Activated CD4-positive, alpha-beta T cell treated with anti-CD3 and anti-CD28 coated beads, Interleukin-2, amount 10 ng/mL, durations not matched to agents 7 days and 5 days (primary cell): ENCODE measurements at places on chromosomes 6 and 20. TPM values are rescaled to one million over a fixed set of nuclear protein-coding genes. Genes with fewer than 3 reads are reported as not detected.
A peak's percentile ranks its signal among the peaks of the same experiment; 100 is the strongest.

SIGLEC1 gene
- not detected for total RNA-seq

TBC1D32 gene
- total RNA-seq = 12.4 TPM

DNA sequence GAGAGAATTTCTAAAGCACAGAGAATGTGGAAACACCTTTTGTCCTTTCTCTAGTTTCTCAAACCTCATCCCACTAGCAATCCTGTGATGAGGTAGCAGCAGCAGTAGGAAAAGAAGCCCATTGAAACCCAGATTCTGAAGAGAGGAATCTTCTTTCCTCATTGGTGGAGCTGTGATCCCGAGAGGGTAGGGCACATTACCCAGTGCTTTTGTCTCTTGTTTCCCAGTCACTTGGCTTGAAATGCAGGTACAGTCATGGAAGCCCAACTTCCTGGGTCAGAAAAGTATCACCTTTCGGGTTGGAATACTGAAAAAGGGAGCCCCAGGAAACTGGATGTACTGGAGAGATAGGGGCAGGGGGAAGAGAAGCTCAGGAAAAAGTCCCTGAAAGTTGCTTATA lies 417.4 kb downstream of the TBC1D32 start:
- H3K27me3 ChIP-seq = peaks cover 2% of the 10 kb centered on the region
- no peak overlapping the region for H3K27ac ChIP-seq
- peaks cover 2% of the 10 kb centered on the region for H3K4me1 ChIP-seq
- H3K4me3 ChIP-seq = no peak overlapping the region
- DNase-seq = no peak

DNA sequence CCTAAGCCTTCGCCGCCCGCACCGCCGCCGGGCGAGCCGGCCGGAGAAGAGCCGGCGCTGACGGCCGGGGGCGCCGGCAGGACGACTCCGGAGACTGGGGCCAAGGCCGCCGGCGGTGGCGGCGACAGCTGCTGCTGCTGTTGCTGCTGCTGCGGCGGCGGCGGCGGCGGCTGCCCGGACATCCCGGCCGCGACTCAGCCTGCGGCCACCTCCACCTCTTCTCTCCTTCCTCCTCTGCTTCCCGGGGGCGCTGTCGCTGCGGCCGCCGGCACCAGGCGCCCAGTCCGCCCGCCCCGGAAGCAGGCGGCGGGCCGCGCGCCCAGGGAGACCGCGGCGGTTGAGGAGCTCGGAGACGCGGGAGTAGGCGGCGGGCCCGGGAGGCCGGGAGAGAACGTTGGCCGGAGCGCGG lies 307 bp downstream of the RANBP9 start:
- peaks cover 18% of the 10 kb centered on the region for H3K36me3 ChIP-seq
- H3K4me1 ChIP-seq = peaks cover 49% of the 10 kb centered on the region
- peak overlapping the region; percentile 58 for H3K4me3 ChIP-seq
- DNase-seq = peak; percentile 69
- H3K27me3 ChIP-seq = no peaks in the 10 kb centered on the region
- peak overlapping the region; percentile 81 for H3K27ac ChIP-seq

GRCh38 chr20:51886891-51887608 lies 84.7 kb upstream of the SALL4 start:
- DNase-seq = no peak
- no peaks in the 10 kb centered on the region for H3K4me1 ChIP-seq
- no peaks in the 10 kb centered on the region for H3K36me3 ChIP-seq
- no peaks in the 10 kb centered on the region for H3K27me3 ChIP-seq

DNA sequence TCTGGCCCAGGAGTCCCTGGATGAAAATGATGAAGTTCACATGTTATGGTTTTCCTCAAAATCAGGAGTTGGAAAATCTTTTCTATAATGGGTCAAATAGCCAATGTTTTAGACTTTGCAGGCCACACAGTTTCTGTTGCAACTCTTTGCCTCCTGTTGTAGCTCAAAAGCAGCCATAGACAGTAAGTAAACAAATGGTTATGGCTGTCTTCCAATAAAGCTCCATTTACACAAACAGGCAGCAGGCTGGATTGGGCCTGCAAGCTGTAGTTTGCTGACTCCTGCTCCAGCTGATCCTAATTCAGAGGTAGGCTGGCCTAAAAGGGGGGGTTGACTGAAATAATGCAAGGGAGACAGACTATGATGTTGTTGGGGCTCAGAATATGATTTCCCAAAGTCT lies 33.0 kb downstream of the METTL24 start:
- H3K4me3 ChIP-seq = no peak overlapping the region
- H3K36me3 ChIP-seq = no peaks in the 10 kb centered on the region
- no peaks in the 10 kb centered on the region for H3K27me3 ChIP-seq
- no peak overlapping the region for H3K27ac ChIP-seq
- H3K4me1 ChIP-seq = no peaks in the 10 kb centered on the region
- no peak for DNase-seq

DNA sequence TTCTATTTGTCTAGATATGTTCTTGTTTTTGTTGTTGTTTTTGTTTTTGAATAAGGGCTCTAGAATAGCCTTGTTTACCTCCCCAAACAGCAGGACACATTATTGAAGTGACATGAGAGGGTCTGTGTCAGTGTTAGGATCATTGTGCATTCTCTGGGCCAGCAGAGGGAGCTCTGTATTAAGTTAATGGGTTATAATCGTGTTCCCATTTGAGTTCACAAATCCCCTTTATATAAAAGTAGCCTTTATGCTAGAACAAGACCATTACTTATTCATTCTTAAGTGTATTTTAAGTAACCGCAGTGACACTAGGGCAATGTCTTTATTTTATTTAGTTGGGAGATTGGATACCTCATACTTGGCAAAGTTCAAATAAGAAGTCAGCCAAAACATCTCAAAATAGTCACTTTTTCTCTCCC lies 44.8 kb downstream of the STK4 start:
- H3K27ac ChIP-seq = no peak overlapping the region
- H3K4me3 ChIP-seq = no peak overlapping the region
- DNase-seq = peak; percentile 57
- no peaks in the 10 kb centered on the region for H3K27me3 ChIP-seq
- peaks cover 35% of the 10 kb centered on the region for H3K4me1 ChIP-seq

DNA sequence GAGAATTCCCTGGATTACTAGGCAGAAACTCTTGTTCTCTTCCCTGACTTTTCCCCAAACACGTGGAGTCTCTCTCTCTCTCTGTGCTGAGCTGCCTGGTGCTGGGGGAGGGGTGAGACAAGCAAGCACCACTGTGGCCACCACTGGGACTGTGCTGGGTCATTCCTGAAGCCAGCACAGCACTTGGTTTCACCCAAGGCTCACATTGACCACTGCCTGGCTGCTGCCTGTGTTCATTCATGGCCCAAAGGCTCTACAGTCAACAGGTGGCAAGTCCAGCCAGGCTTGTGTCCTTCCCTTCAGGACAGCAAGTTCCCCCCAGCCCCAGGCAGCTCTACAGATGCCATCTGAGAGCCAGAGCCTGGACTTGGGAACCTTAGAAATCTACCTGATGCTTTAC lies 92.2 kb downstream of the CTNNBL1 start:
- H3K4me1 ChIP-seq = no peaks in the 10 kb centered on the region
- no peak overlapping the region for H3K27ac ChIP-seq
- peaks cover 59% of the 10 kb centered on the region for H3K36me3 ChIP-seq
- DNase-seq = no peak
- H3K4me3 ChIP-seq = no peak overlapping the region

- DNase-seq = peak; percentile 39
- H3K36me3 ChIP-seq = no peaks in the 10 kb centered on the region
- peak overlapping the region; percentile 87 for H3K4me3 ChIP-seq
- no peaks in the 10 kb centered on the region for H3K27me3 ChIP-seq
- H3K4me1 ChIP-seq = peaks cover 58% of the 10 kb centered on the region
Observed at GRCh38 chr6:293193-294174, 1.2 kb downstream of the DUSP22 start.
